ENCODE measurements at places on chromosomes 2 and 18. TPM values are rescaled to one million over a fixed set of nuclear protein-coding genes. Genes with fewer than 3 reads are reported as not detected.

GRCh38 chr2:219118504-219118903, 42.1 kb downstream of the NHEJ1 start:
- DNase-seq, result no peak
- no peaks in the 10 kb centered on the region for H3K36me3 ChIP-seq
- no peak overlapping the region for H3K27ac ChIP-seq
- H3K27me3 ChIP-seq, result no peaks in the 10 kb centered on the region
- no peaks in the 10 kb centered on the region for H3K4me1 ChIP-seq
- H3K4me3 ChIP-seq, result no peak overlapping the region

DNA sequence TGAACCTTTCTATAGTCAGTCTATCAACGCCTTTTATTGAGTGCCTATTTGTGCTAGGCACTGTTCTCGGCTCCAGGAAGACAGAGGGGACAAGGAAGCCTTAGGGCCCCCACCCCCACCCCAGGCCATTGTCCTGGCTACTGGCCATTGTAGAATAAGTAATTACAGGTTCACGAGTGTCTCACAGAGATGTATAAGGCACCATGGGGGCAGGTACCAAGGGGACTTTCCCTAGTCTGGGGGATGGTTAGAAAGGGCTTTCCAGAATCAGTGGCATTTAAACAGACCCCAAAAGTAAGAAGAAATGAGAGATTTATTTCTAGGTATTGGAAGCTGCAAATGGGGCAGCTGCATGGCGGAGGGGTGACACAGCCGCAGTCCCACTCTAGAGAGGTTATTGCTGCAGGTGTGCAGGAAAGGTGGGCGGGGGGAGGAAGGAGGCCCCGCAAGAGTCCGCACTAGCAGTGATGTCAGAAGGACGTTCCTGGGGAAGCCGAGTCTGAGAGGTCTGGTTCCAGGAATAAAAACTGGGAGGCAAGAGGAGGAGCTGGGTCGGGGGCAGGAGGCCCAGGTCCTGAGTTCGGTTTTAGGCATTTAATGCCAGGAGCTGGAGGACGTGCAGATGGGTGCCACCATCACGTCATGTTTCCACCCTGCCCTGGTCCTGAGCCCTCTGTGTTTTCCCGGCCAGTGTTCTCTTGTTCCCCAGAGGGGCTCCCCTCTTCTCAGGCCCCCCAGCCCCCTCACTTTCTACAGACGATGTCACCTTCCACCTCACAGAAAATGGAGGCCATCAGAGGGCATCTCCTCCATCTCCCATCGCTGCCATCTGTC, 30.5 kb downstream of the FOSL2 start:
- H3K27ac ChIP-seq, result peak overlapping the region; percentile 8
- H3K4me3 ChIP-seq, result no peak overlapping the region

DNA sequence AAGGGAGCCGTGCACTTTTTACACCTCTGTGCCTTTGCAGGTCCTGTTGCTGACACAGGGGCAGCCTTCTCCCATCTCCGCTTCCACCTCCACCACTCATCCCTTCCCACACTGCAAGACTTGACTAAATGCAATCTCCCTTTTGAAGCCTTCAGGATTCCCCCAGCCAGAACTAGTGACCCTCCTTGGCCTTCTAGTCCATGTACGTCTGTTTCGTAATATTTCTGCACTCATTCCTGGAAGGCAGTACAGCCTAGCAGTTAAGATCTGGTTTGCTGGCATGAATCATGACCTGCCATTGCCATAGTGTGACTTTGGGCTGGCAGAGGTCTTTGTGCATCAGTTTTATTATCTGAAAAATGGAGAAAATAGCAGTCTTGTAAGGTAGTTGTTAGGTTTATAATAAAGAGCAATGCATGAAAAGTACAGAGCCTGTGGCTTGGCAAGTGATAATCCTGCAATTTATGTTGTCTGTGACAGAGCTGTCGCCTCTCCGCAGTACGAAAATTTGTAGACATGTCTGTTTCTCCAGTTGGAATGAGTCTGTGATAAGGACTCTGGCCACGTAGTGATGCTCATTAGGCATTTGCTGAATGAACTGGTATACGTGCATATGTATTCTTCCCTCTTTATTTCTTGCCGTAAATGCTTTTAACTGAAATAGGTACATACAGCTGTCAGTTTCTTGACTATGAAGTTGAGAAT, 36.7 kb downstream of the NCK2 start:
- DNase-seq, result no peak
- peak overlapping the region; percentile 57 for H3K27ac ChIP-seq
- H3K4me3 ChIP-seq, result no peak overlapping the region
- peaks cover 100% of the 10 kb centered on the region for H3K4me1 ChIP-seq
- no peaks in the 10 kb centered on the region for H3K27me3 ChIP-seq

- no peak overlapping the region for H3K27ac ChIP-seq
- DNase-seq, result no peak
- H3K27me3 ChIP-seq, result no peaks in the 10 kb centered on the region
These were observed 25.4 kb upstream of the ACADL start for GRCh38 chr2:210250622-210251021.

GRCh38 chr2:3598912-3599854, 4.3 kb downstream of the COLEC11 start:
- H3K27ac ChIP-seq, result no peak overlapping the region
- no peaks in the 10 kb centered on the region for H3K36me3 ChIP-seq
- no peaks in the 10 kb centered on the region for H3K27me3 ChIP-seq
- no peak for DNase-seq
- no peaks in the 10 kb centered on the region for H3K4me1 ChIP-seq

DNA sequence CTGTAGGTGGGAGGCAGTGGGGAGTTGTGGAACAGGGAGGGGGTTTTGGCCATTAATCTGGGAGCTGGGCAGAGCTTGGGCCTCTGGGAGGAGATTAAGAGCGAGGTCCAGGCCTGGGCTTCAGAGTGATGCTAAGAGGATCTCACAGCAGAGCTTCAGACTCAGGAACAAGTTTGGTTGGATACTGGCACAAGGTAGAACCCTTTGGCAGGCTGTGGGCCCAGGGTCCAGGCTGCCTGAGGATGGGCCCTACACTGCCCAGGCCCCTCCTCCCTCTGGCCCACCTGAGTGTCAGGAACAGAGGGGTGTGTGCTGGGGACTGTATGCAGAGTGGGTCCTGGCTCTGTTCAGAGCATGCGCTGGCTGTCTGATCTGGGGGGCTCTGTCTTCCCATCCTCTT, 334.9 kb downstream of the CYP26B1 start:
- no peaks in the 10 kb centered on the region for H3K27me3 ChIP-seq
- no peak overlapping the region for H3K4me3 ChIP-seq
- H3K27ac ChIP-seq, result no peak overlapping the region

FIGN gene
- total RNA-seq, result not detected

IGFBP5 gene
- not detected for total RNA-seq
